ENCODE measurements at places on chromosomes 2 and 18. TPM values are rescaled to one million over a fixed set of nuclear protein-coding genes. Genes with fewer than 3 reads are reported as not detected.

GCC2 gene
- 16.7 TPM for total RNA-seq

THUMPD2 gene
- total RNA-seq: 7.6 TPM

PUM2 gene
- 43.4 TPM for total RNA-seq

FBXO48 gene
- 0.28 TPM for total RNA-seq

CNDP1 gene
- not detected for total RNA-seq

C18orf54 gene
- 4.7 TPM for total RNA-seq

TOGARAM2 gene
- total RNA-seq: under 0.01 TPM

COL4A3 gene
- total RNA-seq: 0.19 TPM

DCDC2C gene
- not detected for total RNA-seq

REG3G gene
- total RNA-seq: not detected

WDR35 gene
- total RNA-seq: 11.5 TPM

MYO5B gene
- total RNA-seq: 0.54 TPM

GALR1 gene
- not detected for total RNA-seq

ABCB11 gene
- 0.18 TPM for total RNA-seq

Measured in endothelial cell of coronary artery (primary cell).